Activated gamma-delta T cell treated with anti-CD3 and anti-CD28 coated beads, Interleukin-2, amount 50 U/mL, for 16 hours (primary cell): ENCODE measurements at places on chromosomes 11 and 22.

- no peak for DNase-seq
Observed at GRCh38 chr22:21826204-21826603, 41.2 kb downstream of the MAPK1 start.

- no peak for DNase-seq
Observed at GRCh38 chr22:40114411-40114810, 63.3 kb upstream of the TNRC6B start.

DNA sequence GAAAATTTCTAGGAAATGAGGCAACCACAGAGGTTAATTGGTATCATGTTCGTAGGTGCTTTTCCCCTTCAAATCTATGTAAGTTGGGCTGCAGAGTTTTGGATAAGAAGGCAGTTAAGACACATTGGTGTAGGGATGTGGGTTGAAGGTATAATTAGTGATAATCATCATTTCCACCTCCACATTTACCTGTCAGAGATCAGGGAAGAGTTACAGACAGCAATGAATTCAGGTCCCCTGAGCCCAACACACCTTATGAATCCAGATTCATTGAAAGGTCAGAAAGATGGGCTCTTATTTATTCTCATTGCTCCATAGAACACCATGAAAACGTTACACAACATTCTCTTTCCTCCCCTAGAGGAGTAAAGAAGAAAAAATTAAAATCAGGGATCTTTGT, 308.7 kb downstream of the C11orf87 start:
- no peak for DNase-seq

DNA sequence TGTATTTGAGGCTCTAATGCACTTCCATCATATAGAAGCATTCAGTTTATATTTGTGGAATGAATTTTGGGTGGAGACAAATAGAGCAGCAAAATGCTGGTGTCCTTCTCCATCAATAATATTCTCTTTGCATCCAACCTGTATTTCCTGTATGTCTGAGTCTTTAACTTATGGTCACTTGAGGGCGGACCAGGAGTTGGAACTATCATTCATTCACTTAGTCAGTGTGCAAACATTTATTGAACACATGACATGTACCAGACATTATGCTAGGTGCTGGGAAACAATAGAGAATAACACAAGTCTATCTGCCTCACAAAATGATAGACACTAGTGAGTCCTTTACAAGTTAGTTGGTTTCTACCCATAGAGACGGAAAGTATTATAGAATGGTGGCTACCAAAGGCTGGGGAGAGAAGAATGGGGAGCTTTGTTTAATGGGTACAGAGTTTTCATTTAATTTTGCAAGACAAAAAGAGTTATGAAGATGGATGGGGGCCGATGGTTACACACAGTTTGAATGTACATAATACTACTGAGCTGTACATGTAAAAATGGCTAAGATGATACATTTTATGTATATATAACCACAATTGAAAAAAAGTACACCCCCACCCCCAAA, 4.6 kb upstream of the TMEM123 start:
- no peak for DNase-seq

GRCh38 chr11:57071829-57072228, 83.1 kb downstream of the OR5AK2 start:
- no peak for DNase-seq

DNA sequence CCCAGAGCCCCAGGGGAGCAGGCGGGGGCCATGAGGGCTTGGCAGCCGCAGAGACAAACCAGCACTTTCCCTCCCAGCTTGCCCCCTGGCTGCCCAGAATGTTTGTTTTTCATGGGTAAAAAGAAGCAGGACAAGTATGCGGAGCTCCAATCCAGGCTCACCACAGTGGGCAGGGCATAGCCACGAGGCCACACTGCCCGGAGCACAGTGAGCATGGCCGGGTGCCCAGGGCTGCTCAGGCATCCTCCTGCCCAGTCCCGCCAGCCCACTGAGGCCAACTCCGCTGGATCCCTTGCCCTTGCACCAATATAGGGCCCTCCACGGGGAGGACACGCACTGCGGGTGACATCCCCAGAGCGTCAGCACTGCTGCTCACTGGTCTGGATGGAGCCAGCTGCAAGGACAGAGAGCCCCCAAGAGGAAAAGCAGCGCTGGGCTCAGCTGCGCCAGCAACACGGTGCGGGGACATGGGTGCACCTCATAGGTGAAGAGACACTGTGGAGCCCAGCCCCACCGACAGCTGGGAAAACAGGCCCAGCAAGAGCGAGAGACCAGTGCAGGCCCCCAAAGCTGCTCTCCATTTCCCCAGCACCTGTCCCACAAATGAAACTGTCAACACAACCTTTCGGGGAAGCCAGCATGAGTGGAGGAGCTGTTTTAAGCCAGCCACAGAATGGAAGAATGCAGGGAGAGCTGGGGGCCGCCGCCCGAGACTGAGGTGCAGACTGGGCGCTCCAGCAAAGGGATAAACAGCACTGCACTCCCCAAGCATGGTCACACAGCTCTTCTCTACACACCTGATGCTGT, 24.8 kb downstream of the ARVCF start:
- no peak for DNase-seq

DNA sequence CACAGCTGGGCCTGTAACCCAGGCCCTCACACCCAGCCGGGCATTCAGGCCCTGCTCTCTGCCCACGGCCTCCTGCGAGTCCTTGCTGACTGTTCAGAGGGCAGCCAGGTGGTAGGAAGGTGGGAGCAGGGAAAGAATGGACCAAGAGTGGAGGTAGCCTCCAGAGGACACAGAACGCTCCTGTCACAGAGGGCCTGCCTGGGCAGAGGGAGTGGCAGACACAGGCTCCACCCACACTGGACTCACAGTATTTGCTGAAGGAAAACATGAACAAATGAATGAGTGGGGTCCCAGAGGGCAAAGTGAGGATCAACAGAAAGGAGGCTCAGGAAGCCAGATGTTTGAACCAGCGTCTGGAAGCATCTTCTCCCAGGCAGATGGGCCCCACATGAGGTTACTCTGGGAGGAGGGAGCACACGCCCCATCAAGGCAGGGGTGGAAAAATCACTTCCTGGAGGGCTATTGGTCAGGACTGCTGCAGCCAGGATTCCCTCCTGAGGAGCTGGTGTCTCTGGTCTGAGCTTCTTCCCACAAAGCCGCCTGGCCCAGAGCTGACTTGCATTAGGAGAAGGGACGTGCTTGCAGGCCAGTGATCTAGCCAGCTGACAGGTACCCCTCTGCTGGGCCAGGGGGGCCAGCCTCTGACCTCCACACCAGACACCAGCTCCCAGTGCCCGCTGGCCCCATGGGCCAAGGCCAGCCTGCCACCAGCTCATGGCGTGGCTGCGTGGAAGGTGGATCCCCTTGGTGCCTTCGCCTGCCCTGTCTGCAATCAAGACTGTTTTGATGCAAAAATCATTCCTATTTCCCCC, 84.0 kb downstream of the THAP12 start:
- no peak for DNase-seq

DNA sequence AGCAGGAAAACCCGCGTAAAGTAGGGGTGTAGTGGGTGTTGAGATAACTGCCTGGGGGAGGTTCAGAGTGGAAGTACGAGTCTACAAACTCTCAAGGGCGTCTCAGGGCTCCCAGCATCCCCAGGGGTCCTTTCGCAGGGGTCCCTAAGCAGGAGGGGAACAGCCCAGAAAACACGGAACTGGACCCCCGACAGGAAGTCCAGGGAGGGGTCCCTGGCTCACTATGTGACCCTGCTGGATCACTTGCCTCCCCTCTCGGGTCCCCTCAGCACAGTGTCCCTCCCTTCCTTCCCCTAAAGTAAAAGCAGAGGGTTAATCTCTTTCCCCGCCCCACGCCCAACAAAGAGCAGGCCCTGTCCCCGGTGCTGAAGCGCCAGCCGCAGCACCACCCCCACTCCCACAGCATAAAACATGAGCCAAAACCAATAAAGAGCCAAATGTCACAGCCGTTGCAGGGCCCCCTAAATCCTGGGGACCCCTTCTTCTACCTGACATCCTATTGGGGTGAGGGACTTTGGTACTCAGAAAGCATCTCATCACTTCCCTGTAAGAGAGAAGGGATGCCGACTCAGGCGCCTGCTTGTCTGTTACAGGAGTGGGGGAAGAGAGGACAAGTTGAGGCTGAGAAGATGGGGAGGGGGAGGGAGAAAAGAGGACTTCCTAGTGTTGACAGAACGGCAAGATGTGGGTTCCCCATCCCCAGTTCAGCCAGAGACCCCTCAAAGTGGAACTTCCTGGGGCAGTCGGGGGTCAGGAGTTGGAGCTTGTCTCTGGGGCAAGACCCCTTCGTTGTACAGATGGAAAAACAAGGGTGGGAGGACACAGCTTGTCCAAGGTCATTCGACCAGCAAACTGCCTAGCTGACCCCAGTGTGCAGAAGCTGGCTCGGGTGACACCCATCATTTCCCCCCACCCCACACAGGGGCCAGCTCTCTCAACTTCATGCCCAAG, 1.4 kb upstream of the NEFH start:
- DNase-seq = no peak

GRCh38 chr11:121523581-121524232, 70.9 kb upstream of the SORL1-AS1 start:
- no peak for DNase-seq

DNA sequence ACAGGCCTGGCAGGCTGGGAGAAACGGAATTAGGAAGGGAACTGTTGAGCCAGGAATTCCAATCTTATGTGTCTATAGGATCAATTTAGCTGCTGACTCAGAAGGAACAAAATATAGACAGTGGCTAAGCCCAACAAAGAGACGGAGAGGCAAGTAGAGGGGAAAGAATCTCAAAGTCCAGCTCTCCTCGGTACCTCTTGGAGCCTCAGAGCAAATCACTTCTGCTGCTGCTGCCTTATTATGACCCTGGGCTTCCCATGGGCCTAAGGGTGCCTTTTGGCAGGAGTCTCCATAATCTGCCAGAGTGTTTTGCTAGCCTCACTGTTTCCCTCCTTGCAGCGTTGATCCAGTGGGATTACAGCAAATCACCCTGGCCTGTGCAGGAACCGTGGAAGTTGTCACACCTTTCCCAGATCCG, 31.7 kb downstream of the PAX6 start:
- DNase-seq = no peak

GRCh38 chr11:13052130-13052571, 43.0 kb downstream of the RASSF10 start:
- no peak for DNase-seq

- no peak for DNase-seq
Observed at GRCh38 chr11:69059429-69059828, 10.7 kb downstream of the TPCN2 start.

GRCh38 chr11:35357923-35358322, 61.4 kb downstream of the SLC1A2 start:
- DNase-seq = no peak

DNA sequence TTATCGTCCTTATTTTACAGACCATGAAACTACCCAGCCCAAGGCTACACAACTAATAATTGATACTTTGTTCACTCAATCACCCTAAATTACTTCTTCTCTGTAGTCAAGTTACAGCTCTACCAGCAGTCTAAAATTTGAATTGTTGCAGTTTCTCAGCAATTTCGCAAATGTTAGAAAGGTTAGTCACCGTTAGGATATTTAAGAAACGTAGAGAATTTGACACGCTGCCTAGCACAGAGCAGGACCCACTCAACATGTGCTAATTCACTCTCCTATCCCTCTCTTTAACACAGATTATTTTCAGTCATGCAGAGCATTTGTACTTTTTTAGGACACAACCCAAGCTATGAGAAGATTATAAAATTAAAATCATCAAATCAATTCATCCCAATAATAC, 771.1 kb upstream of the LUZP2 start:
- no peak for DNase-seq

DNA sequence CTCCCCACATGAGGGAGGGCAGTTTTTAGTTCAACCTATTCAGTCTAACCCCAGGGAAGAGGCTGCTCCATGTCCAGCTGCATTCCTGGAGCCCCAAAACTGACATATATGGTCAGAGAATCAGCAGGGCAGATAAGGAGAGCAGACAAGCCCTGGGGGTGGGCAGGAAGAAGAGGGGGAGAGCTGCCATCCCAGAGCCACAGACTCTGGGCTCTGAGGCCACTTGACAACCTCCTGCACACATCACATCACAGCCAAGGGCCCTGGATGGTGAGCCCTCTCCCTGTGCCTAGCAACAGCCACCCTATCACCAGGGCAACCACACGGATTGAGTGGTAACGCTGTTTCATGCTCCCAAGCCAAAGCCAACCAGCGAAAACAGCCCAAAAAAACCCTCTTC, 3.1 kb downstream of the ARHGAP1 start:
- DNase-seq = no peak

DNA sequence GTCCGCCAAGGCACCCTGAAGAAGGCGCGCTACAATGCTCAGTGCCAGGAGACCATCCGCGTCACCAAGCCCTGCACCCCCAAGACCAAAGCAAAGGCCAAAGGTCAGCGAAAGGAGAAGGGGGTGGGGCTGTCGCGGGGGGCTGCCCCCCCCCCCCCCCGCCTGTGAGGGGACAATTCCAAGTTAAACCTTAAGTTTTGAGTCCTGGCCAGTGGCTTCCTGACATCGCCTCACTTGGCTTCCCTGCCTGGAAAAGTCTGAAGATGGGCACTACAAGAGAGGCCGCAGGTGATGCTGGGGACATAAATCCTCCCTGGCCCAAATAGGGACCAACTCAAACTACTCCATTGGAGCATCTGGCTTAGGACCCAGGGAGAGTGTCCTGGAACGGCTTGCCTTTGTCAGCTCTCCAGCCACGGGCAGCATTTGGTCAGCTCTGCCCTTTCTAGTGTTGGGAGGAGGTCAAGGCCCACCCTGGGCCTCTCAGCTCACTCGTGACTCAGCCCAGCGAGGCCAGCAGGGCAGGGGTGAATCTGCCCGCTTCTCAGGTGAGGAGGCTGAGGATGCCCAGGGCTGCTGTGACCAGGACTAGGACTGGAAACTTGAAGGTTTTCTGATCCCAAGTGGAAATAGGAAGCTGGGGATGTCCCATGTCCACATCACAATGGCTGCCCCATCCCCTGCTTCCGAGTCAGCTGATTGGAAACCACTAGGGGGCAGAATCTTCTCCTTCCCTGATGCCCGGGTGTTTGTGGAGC, 1.4 kb downstream of the MDK start:
- no peak for DNase-seq

GRCh38 chr11:25180187-25180586, 683.3 kb downstream of the LUZP2 start:
- DNase-seq = no peak

DNA sequence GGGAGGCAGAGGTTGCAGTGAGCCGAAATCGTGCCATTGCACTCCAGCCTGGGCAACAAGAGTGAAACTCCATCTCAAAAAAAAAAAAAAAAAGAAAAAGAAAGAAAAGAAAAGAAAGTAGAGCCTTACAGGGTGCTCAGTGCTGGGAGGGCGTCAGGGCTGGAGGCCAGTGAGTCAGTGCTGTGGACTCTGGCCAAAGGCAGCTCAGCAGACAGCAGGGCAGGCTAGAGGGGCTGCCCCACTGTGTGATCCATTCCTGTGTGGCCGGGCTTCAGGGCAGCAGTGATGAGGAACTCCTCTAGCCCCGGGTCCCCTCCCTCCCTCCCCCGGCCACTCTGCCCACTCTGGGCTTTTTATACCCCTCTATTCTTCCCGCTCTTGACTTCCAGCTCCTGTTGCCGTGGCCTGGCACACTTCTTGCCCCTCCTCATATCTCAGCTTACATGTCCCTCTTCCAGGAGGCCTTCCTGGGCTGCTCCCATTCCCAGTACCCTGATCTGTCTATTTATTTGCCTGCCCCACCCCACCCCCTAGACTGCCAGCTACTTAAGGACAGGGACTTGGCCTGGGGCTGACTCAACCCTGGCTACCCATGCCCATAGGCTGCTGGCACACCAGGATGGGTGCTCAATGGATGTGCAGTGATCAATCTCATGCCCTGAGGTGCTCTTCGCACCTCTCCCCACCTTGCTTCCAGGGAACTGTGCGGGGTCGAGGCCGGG, 10.1 kb downstream of the SYT12 start:
- no peak for DNase-seq
